ENCODE measurements at places on chromosomes 16 and 17. TPM values are rescaled to one million over a fixed set of nuclear protein-coding genes. Genes with fewer than 3 reads are reported as not detected.

DNA sequence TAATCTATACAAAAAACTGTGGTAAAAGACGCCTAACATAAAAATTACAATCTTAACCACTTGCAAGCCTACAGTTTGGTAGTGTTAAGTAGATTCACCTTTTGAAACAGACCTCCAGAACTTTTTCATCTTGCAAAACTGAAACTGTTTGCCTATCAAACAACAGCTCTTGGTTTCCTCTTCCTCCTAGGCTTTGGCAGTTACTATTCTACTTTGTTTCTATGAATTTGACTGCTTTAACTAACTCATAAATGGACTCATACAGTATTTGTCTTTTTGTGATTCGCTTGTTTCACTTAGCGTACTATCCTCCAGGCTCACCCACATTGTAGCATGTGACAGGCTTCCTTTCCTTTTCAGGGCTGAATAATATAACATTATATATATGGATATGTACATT, 97.0 kb downstream of the PRKCA start:
- DNase-seq = no peak

The MARCHF10 gene
- total RNA-seq = not detected

DNA sequence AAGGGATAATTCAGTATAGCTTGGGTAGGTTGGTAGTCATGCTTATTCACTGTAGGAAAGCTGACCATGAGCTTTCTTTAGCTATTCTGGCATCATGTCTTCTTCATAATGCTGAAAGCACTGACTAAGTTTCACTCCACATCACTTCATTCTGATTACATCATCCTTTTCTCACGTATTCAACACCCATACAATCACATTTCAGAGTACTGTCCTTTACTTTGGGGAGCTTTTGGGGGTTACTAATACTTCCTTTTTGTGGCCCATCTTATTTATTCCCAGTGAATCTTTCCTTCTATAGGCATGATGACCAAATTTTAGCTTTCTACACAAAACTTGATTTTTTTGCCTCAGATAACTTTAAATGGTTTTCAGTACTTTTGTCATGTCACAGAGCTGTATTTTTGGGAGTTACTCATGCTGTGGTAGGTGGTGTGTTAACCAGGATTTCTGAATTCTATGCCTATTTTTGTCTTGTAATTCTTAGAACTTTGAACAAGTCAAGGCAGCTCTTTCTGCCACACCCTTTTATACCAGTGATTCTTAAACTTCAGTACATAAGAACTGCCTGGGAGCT, 23.5 kb downstream of the TADA2A start:
- DNase-seq = no peak

GRCh38 chr16:30054451-30054850, 11.1 kb upstream of the ALDOA start:
- DNase-seq = no peak

DNA sequence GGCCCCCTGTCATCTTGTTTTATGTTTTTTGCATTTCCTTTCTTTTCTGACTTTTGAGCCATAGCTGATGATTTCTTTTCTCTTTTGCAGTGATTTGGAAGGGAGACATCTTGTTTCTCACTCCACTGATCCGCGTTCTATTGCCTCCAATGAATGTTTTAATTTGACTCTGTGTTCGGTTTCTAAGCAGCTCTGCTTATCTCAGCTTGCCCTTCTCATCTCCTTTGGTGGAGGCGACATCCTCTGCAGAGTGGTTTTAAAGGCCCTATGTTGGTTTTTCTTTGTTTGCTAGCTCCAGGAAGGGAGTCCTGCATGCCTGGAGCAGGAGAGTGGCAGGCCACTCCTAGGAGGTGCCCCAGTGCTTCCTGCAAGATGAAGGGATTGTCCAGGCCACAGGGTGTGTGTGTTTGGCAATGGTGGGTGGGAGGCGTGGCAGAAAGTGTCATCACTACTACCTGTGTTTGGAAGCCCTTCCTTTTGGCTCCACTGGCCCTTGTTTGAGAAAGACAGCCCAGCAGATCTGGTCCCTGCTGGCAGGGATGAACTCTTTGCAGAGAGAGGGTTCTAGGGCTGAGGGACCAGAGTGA, 13.6 kb downstream of the SMPD3 start:
- peak; percentile 36 for DNase-seq

DNA sequence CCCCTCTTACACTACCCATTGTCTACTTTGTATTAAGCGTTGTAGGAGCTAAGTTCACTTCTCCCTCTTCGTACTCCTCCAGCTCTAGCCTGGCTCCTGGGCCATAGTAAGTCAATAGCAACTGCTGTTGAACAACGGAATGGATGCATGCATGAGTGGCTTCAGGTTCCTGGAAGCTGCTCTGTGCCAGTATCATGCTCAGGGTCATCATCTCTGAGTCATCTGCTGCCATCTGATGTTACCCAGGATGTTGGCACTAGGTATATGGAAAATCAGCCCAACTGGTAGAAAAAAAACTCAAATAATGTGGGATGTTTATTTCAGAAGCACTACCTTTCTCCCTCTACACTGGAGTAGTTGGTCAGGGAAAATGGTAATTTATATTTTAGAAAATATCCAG, 536.8 kb downstream of the NPIPA7 start:
- no peak for DNase-seq

- DNase-seq = peak; percentile 99
Observed at GRCh38 chr16:4957720-4958509, at the start of gene SEC14L5. Gene SEC14L5, plus strand, starts transcription at chr16:4958330. Its CDS starts 994 bp downstream, at chr16:4959324.

DNA sequence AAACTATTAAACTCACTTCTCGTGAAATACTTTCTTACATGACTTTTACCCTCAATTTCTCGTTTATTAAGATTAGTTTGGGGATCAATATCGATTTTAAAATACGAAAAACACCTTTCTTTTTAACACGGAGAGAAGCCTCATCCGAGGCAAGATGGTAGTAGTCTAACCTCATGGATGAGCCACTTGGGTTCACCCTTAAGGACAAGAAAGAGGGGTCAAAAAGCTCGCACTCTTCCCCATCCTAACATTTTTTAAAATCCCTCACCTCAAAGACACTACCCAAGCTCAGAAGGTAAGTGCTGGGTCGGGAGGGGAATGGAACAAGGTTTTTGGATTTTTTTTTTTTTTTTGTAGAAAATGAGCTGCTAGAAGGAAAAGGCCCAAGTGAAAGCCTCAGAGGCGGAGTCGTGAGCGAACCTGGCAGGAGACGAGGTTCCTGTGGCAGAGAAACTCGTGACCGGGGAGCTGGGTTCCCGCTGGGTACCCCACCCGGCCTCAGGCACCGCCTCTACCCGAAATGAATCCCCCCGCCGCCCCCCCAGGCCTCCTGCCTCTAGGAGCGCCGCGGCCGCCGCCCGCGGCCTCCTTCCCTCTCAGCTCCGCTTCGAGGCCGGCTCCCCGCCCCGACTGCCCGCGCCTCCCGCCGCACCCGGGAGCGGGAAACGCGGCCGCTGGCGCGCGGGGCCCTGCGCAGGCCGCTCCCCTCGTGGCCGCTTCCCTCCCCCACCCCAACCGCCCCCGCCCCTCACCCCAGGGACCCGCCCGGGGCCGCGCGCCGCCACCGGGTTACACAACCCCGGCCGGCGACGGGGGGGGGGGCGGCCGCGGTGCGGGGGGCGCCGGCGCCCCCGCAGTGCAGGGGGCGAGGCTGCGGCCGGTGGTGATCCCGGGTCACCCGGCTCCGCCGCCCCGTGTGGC, 1.6 kb downstream of the NUFIP2 start:
- peak; percentile 22 for DNase-seq

GRCh38 chr16:86929057-86929871, 350.9 kb downstream of the FOXL1 start:
- DNase-seq = no peak

The TMEM114 gene
- total RNA-seq = not detected

The BMERB1 gene
- total RNA-seq = 3.0 TPM

GRCh38 chr16:27890866-27891265, 172.6 kb downstream of the GSG1L start:
- no peak for DNase-seq

The TPPP3 gene
- total RNA-seq = 8.5 TPM

GRCh38 chr16:72793716-72794115, 254.2 kb downstream of the ZFHX3 start:
- no peak for DNase-seq

The KRT39 gene
- total RNA-seq = 0.44 TPM

GRCh38 chr16:7449306-7449705, 116.7 kb downstream of the RBFOX1 start:
- no peak for DNase-seq

- DNase-seq = no peak
Observed at GRCh38 chr16:28130099-28131088, 66.9 kb upstream of the GSG1L start.

- no peak for DNase-seq
Observed at GRCh38 chr16:57307365-57307764, 22.9 kb upstream of the PLLP start.

The PRSS27 gene
- 2.0 TPM for total RNA-seq

The SAMD14 gene
- not detected for total RNA-seq

GRCh38 chr16:51153577-51154031, 2.5 kb upstream of the SALL1 start:
- no peak for DNase-seq

DNA sequence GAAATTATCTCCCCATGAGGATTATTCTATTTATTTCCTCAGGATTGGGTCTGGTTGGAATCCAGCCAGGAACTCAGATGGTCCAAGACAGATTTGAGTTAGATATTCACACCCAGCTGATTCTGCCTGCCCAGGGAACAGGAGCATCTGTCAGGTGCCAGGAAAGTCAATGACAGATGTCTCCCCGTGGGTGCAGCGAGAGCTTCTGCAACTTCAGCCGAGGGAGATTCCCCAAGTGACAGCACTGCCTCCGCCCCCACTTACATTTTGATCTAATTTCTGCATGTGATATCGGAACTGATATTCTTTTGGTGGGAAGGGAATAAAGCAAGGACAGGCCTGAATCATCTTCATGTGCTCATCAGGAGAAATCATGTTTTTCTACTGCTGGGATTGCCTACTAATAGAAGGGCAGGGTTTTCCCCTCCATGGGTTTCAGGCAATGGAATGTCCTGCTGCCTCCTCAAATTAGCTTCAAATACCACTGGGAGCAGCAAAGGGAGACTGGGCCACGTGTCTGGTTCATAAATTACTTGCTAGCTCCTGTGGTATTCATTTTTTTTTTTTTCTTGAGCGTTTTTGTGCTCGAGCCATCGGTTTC, 15.7 kb upstream of the DHX8 start:
- no peak for DNase-seq

The TMEM94 gene
- total RNA-seq = 55.0 TPM

DNA sequence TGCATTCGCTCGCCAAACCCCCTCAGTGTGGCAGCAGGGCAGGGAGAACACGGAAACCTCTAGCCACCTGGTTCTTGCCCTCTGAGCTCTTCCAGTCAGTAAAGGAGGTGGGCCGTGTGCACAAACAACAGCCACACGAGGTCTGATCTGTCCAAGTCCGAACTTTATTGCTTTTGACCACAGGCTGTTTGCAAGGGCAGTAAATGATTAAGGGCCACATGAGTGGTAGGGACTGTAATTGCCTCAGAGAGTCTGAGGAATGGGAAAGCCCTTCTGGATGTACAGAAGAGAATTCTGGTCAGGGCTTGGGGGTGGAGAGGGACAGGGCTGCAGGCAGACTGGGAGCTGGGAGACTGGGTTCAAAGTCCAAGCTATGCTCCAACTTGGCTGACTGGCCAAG, 75.7 kb upstream of the LHX1 start:
- DNase-seq = no peak

- no peak for DNase-seq
Observed at GRCh38 chr16:80577485-80578280, 36.9 kb downstream of the DYNLRB2 start.

The SPATA22 gene
- total RNA-seq = not detected

The CACNA1G gene
- not detected for total RNA-seq

The CX3CL1 gene
- 41.4 TPM for total RNA-seq

- DNase-seq = no peak
Observed at GRCh38 chr17:82881900-82882714, 42.3 kb upstream of the ZNF750 start.

DNA sequence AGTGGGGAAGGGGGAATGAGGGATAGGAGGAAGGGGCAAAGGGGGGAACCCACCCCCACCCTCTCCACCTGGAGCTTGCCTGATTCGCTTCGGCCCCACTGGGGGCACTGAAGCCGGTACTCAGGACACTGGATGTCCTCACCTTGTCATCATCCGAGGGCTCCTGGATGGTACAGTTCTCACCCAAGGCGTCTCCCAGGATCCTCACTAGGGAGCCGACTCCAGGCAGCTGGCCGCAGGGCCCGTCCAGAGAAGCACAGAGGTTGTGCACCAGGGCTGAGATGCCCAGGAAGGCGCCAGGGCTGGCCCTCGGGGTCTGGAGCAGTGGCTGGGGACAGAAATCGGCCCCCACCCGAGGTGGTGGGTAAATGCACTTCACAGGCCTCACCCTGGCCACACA, 92.3 kb downstream of the LITAF start:
- no peak for DNase-seq

DNA sequence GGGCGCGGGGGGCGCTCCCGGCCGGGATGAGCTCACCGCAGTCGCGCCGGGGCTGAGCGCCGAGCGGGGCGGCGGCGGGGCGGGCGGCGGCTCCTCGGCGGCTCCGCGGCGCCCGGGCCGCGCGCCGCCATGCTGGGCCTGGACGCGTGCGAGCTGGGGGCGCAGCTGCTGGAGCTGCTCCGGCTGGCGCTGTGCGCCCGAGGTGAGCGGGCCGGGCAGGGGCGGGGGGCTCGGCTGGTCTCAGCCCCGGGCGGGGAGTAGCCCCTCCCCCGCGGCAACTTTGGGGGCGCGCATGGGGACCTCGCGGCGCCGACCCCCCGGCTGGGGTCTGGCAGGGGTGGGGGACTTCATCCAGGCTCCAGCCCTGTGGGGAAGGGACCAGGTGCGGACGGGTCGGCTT, at the start of gene ARHGDIG:
Gene ARHGDIG, plus strand, starts transcription at position 40 of the 400 bp plus-strand sequence. Its CDS starts 90 bp downstream, at position 130.
- no peak for DNase-seq

GRCh38 chr17:42913522-42913921, 12.9 kb downstream of the G6PC1 start:
- DNase-seq = no peak

The TMEM92 gene
- total RNA-seq = 4.8 TPM

- DNase-seq = no peak
Observed at GRCh38 chr16:27287887-27288286, 19.3 kb upstream of the NSMCE1 start.
